ENCODE measurements at places on chromosomes 5 and 9.

DNA sequence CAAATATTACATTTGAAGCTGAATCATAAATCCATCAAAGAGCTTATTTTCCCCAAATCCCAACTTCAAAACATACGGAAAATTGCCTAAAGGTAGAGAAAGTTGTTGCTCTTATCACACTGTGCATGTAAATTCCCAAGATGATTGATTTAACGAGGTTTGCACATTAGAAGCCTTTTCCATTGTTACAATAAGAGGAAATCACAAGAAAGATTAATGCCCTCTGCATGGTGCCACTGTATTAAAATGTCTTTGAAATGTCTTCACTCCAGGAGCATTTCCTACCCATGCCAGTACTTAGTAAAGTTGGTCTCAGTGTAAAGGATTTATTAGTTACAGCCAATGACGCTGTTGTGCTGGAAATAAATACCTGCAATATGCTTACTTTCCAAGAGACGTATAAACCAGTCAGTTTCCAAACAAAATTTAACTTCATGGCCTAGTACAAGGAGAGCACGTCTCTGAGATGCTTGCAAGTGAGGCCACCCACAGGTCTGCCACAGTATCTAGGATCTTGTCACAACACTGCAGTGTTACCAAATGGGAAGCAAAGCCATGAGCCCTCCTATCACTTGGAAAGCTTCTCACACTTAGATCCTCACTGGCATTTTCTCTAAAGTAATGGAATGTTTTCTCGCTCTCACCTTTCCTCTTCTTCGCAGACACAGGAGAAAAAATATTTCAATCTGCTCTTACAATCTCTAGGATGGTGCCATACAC is 112.4 kb downstream of the CETN3 start:
- no peak for DNase-seq

DNA sequence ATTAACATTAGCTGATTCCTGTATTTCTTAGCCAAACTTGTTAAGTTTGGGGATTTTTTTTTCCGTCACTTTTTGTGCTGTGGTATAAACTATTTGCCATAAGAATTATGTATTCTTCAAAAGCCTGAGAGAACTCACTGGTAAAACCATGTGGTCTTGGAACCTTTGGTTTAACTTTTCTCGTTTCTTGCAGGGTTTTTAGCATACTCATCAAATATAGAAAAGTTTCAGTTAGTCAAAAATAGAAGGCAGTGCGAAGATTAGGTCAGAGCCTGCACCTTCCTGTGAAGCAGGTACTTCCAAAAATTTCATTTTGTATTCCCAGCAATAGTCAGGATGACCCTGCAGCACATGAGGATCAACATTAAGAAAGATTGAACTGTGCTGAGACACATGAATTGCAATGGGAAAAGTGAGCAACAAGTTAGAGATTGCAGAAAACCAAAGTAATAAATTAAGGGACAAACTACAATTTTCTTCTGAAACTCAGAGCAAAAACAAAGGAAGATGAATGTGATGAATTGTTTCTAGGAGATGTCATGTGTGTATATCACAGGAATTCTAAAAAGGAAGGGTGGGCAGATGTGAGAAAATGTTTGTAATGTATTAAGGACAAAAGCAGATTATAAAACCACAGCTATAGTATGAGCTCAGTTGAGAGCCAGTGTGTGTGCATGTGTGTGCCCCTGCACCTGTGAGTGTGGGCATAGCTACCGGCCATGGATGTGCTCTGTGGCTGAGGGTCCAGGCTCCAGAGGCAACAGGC is 102.2 kb downstream of the ANGPTL2 start:
- DNase-seq = no peak

GRCh38 chr5:68189613-68190012 is 25.9 kb upstream of the PIK3R1 start:
- no peak for DNase-seq

GRCh38 chr5:166324372-166324771 is 1967.1 kb upstream of the WWC1 start:
- DNase-seq = no peak

GRCh38 chr9:72574156-72574810 is 52.9 kb downstream of the TMC1 start:
- DNase-seq = no peak

DNA sequence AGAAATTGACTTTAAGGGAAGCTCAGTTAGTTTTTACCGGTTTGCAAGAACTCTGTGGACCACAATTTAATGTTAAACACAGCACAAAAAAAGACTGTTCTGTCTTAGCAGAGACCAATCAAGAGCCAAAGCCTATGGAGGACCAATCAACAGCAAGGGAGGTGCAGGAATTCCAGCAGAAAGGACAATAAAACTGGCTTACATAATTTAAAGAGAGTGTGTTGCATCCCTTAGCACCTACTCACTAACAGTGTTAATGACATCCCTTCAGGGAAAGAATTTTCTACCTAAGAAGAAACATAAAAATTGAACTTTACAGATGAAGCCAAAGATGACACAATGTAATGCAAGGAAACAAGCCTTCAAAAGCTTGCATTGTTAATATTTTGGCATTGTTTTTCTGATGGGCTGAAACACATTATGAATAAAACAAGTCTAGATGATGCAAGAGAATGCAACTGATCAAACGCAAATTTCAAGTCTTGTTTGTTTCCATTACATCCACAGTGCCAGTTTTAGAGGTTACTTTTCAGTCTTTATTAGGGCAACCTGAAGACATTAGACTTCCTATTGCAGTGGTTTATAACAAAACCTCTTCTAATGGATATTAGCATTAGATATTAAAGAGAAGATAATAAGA is 111.3 kb upstream of the FST start:
- DNase-seq = no peak

- no peak for DNase-seq
Measured at GRCh38 chr9:122366074-122366660, 4.7 kb upstream of the PTGS1 start.

- no peak for DNase-seq
Measured at GRCh38 chr5:163261647-163262269, 175.6 kb upstream of the CCNG1 start.

DNA sequence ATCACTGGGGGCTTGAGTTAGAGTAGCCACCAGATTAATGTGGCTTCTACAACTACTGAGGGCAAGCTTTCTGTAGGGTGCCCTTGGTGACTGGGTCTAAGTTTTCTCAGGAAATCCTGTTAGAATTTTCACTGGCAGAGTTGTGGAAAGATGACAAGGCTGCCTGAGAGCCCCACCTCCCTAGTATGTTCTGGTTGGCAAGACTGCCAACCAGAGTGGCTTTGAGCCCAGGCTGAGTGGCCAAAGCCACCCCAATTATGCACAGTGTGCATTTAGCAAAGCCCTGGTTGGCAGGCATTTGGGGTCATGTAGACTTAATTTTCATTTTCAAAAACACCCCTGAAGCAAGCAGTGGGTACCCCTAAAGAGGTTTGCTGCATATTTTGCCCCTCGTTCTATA is 136.7 kb upstream of the HAPLN1 start:
- no peak for DNase-seq

DNA sequence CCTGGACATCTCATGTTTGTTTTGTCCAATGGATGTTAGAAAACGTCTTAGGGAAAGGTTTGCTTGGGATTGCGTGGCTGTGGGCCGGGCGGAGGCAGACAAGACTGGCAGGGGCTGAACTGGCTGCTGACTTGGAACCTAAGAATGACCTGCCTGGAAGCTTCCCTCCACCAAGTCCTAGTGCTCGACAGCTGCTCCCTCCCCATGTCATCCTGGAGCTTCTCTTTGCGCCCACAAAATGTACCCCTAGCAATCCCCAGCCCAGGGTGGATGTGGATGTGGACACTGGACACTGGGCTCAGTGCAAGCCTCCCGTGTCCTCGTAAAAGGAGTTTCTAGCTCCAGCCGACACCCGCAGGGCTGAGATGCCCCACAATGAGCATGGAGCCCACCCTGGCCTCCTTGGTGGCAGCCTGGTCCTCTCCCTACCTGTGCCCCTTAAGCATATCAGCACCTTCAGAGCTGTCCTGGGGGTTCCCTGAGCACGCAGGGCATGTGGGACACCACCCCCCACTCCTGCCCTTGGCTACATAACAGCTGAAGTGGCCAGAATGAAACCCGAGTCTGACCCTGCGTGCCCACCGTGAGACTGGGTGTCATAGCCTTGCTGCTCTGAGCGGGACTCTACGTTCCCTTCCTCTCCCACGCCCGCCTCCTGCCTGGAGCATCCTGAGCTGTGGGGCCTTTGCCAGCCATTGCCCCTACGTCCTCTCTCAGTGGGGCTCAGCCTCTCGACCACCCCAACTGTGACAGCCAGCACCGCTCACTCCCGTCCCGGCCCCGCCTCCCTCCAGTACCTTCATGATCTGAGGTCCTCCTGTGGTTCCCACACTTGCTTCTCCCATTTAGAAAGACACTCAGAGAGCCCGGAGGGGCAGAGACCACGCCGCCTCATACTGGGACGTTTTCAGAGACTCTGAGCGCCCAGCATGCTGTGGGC is 180.8 kb downstream of the ROR2 start:
- no peak for DNase-seq

DNA sequence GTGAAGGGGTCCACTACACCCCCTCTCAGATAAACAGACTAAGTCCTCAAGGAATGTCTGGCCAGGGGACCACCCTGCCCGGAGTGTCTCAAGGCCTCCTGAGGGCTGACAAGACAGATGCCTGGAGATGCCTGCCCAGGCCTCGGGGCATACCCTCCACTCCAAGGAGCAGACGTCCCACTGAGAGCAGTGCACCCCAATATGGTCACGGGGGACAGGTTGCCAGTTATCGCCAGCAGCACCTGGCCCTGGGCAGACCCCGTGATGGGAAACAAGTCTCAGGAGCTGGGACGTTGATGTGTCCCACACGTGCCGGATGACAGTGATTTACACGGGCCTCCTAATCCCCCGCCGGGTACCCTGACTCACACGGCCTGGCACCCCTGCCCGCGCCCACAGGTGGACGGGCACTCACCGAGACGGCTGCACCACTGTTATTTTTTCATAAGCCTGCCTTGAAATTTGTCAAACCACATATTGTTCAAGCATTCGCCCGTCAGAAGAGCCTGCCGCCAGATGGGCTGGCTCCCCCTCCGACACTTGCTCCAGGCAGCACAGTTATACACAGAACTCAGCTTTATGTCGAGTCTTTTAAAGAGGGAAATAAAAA is 43.9 kb downstream of the BARX1 start:
- DNase-seq = peak; percentile 48

DNA sequence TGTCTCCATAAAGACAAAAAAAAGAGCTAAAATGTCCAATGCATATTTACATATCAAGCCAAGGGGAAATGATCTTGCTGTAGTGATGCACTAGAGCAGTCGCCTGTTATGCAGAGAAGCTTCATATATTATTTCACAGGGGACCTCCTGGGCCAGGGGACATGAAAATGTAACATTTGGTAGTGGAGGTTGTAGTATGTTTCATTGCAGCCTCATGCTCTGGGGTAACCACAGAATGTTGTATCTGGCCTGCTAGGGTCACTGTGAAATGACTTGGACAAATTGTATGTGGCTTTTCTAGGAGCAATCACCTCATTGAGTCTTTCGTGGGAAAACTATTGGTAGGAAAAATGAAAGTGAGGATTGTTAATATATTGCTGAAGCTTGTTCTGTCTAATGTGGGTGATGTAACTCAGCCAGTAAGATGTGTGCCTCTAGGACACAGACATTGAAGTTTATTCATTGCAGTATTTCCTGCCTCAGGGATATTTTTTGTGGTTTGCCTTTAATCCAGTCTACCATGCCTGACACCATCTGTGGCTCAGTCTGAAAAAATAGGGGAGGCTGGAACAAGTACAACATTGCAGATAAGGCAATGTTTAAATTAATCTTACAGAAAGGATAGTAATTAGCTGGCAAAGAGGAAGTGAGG is 430.8 kb upstream of the TNC start:
- DNase-seq = peak; percentile 25

- DNase-seq = no peak
Measured at GRCh38 chr9:132078699-132079356, 839 bp downstream of the MED27 start.

DNA sequence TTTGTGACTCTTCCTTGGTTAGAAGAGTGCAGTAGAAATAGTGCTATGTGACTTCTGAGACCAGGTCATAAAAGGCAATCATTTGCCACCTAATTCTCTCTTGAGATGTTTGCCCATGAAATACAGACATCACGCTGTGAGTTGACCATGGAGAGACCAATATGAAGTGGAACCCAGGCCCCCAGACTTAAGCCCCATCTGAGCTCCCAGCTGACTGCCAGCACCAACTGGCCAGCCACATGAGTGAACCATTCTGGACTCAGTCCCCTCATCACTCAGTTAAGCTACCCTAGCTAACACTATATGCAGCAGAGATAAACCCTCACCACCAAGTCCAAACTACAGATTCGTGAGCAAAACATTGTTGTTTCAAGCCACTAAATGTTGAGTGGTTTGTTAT is 60.7 kb upstream of the NIPBL start:
- DNase-seq = no peak

DNA sequence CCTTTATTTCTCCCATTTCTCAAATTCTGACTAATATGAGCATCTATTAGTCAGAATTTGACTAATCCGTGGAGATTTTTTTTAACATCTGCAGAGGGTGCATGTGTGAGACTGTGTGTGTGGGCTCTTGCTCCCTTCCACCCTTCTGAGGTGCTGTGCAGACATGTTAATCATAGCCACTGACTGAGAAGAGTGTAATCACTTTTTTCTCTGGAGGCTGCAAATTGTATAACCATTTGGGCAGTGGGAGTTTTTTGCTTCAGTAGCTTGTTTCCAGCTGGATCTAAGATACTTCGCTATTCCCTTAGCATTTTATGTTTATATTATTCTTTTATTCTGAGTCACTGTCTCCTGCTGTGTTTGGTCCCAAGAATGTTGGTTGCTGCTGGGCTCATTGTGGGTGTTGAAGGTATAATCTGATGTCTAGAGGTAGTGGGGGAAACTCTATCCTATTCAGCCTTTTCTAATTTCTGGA is 66.2 kb downstream of the ARHGEF28 start:
- DNase-seq = no peak

- no peak for DNase-seq
Measured at GRCh38 chr5:179225387-179225786, 119.9 kb downstream of the ADAMTS2 start.

- no peak for DNase-seq
Measured at GRCh38 chr5:127186657-127187056, 103.9 kb upstream of the MEGF10 start.

DNA sequence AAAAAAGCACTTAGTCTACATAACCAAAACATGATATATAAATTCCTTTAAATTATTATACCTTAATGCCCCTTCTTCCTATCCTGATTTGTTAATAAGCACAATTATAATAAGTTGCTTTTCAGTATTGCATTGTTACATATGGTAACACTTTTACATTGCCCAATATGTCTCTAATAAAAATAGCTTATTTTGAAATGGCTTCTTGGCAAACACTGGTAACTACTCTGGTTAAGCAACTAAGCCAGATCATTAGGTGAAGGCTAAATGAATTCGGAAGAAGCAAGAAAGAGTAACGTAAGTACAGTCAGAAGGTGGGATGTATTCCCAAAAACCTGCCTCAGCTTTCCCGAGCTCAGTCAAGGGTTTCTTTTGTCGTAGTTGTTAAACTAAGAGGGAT is 85.3 kb downstream of the TTC39B start:
- no peak for DNase-seq

DNA sequence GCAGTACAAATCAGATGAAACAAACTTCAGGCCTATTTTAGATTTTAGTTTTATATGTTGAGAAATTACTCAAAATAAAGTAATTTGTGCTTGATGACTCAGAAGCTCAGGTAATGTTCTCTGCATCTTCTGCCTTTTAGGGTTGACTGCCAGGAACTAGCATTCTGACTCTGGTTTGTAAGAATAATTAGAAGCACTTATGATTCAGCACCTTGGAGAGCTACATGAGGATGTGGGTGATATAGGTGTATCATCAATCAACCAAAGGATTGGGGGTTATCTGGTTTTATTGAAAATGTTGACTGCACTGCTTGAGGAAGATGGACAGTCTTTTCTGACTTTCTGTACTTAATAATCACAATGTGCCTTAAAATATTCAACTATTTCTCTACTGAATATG is 118.7 kb upstream of the SGCD start:
- no peak for DNase-seq

All from NCI-H2171 treated with DMSO at 0.1 percent for 48 hours (cell line).